Amniotic epithelial cell (primary cell): ENCODE measurements at places on chromosomes 4 and X.

DNA sequence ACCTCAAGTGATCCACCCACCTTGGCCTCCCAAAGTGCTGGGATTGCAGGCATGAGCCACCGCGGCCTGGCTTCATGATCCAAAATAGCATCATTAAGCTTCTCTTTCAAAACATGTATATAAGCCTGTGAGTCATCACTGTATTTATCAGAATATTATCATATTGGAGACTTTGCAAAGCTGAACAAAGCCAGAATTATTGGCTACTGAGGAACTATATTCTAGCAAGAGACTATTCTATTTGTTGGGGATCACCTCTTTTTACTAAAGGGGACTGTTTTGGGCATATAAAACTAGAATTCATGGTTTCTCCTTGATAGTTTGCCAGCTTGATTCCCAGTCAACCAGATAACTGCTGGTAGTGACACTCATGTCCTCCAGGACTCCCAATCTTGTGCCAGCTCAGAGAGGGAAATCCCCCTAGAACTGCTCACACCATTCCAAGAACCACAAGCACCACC, 40.1 kb downstream of the TET2 start:
- peak; percentile 75 for DNase-seq

DNA sequence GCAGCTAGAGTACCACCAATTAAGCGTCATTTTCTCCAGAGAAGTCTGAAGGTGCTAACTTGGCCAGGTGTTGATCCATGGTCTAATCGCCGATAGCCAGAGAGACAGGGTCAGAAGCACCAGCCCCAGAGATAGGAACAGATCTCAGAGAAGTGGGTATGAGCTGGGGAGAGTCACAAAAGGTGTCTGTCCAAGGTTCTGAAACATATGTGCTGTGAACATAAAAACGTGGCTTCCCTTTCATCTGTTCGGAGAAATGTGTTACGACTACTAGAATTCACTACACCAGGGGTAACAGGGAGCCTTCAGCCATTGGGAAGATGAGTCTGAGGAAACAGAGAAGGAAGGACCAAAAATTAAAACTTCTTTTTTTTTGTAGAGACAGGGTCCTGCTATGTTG, 91.3 kb downstream of the FBXL5 start:
- DNase-seq = no peak

DNA sequence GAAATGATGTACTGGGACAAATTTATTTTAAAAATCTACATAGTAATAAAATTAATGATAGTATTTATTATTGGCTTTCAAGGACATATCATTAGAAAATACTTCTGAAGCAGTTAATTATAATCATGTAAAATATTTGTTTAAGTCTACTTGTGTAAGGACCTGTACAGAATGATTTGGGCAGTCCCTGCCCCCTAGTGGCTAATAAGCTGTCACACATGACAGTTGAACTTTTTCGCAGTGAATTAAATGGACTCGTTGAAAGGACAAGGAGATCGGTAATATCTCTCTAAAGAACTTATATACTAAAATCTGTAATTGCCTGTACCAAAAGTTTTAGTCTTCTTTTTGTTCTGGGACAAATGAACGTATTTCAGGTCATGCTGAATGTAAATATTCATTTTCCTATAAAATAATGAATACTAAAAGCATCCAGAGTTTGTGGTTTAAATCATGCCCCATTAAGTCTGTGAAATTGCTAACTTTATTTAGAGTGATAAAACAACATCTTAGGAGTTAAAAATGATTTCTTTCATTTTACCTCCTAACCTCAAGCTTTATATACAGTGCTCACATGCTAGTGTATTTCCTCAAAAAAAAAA, 13.6 kb downstream of the EXOC1 start:
- DNase-seq = peak; percentile 75

DNA sequence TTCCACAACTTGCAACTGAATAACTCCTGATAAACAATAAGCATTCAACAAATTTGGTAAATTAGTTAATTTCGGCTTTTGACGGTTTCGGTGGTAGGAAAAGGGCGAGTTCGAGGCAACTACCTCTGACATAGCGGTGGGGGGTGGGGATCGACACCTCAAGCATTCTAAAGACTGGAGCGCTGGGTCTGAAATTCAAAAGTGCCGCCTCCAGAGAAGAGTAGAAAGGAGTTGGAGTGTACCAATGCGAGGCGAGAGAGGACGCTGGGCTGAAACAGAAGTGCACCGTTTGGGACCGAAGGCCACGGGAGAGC, 725 bp downstream of the SMC1A start:
- DNase-seq = peak; percentile 34

- DNase-seq = no peak
Measured at GRCh38 chr4:105970371-105970770, 75.1 kb downstream of the NPNT start.
